ENCODE measurements at places on chromosomes 6 and 20.

- no peak for DNase-seq
Measured at GRCh38 chr6:36380166-36380565, 7.3 kb downstream of the ETV7 start.

DNA sequence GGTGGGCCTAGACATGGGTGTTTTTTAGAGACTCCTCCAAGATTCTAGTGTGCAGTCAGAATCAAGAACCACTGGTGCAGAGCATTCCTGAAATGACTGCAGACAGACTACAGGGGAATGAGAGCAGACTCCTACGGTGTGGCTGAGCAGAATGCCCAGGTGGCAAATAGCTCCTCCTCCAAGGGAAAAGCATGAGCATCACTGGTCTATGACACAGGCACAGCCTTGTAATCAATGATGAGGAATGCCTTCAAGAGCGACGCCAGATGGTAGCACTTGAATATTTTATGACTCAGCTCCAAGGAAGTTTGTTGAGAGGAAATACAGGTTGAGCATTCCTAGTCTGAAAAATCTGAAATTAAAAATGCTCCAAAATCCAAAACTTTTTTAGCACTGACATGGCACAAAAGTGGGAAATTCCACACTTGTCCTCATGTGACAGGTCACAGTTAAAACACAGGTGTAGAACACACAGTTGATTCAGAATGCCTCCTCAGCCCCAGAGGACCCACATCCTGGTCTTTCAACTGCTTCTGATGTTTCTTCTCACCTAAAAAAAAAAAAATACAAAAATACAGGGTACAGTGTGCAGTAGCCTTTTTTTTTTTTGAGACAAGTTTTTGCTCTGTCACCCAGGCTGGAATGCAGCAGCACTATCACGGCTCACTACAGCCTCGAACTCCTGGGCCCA lies 10.6 kb upstream of the FAM8A1 start:
- peak; percentile 49 for DNase-seq

GRCh38 chr20:19478320-19478895 lies 266.0 kb downstream of the SLC24A3 start:
- no peak for DNase-seq

DNA sequence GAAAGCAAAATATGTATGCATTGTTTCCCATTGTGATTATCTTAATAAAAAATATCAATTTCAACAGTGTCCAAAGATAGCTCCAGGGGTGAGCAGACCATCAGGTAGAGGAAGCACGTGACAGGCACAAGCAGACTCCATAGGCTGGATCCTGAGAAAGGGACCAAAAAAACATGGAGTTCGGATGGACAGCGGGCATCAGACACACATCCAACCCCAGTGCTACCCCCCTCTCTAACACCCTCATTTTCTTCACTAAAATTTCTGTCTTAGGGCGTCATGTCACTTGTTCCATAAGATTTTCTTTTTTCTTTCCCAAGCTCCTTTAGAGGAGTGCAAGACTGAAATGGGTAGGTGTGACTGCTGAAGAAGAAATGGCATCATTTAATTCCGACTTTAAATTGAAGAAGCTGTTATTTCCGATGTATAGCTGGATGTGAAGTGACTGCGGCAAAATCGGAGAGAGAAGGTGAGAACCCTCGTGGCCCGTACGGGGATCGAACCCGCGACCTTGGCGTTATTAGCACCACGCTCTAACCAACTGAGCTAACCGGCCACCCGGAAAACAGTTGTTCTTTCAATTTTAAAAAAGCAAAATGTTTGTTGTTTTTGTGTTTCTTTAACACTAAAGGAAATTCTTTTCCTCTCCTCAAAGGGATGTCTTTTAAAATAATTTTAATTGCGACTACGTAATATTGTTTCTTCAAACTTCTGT lies 10.3 kb upstream of the PRSS16 start:
- DNase-seq: peak; percentile 6

GRCh38 chr20:2386516-2387179 lies 5.9 kb downstream of the TGM6 start:
- DNase-seq: no peak

GRCh38 chr6:167073679-167074274 lies 49.1 kb upstream of the CCR6 start:
- no peak for DNase-seq

DNA sequence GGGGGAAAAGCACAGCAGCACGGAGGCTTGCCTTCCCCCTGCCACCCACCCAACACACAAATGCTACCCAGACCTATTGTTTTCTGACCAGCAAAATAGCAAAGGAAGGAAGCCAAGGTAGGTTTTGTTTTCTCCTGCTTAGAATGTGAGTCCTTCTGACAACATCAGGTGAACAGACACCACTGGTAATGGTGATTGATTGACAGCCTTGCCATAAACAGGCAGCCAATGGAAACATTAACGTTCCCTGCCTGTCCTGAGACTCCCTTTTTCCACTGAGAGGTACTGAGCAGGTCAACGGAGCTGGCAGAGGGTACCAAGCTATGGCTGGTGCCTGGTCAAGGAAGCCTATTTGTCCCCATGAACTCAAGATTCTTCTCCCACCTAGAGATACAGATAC lies 234.4 kb downstream of the ADGB start:
- DNase-seq: no peak

GRCh38 chr20:53921443-53921973 lies 148.9 kb downstream of the BCAS1 start:
- no peak for DNase-seq

DNA sequence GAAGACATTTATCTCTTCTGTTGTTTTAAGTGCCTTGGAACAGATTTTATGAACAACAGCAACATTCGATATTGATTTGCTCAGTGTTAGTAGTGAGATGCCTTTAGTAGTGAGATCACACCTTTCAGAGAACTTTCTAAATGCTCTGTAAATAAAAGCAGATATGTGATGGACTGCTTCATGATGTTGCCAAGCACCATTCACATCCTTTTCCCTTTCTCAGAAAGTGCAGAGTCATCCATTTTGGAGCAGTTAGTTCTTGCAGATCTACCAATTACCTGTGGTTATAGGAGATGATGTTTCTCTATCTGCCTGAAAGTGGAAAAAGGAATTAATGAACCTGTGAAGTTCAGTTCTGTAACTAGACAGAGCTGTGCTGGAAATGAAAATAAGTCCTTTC lies 27.0 kb downstream of the CBFA2T2 start:
- DNase-seq: no peak

GRCh38 chr6:38996676-38997075 lies 51.9 kb upstream of the GLP1R start:
- DNase-seq: no peak

DNA sequence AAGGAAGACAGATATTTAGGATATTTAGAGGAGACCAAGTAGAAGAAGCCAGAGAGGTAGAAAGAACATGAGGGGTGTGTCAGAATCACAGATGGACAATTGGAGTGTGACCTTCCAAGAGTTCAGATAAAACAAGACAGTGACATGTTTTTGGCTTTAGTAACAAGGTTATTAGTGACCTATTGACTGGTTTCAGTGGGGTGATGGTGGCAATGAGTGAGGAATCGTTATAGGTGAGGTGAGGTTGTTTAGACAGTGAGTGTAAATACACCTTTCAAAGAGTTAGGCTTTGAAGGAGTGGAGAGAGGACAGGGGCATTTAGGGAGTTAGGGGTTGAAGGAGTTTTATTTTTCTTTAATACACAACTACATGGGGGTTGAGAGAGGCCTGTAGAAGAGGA lies 3.2 kb downstream of the SNRNP48 start:
- DNase-seq: no peak

GRCh38 chr20:1296922-1297321 lies 30.8 kb downstream of the SNPH start:
- no peak for DNase-seq

DNA sequence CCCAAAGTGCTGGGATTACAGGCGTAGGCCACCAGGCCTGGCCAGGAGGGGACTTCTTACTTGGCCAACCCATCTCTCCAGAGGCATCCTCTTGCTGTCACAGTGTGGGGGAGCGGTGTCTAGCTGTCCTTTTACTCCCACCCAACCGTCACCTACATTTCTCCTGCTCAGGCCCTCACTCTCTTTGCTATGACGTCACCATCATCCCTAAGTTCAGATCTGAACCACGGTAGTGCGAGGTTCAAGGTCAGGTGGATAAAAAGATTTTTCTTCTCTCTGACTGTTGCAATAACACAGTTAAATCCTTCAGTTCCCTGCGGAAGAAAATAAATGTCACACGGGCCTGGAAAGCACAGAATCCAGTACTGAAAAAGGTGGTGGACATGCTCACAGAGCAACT lies 7.3 kb upstream of the RAET1L start:
- DNase-seq: no peak

DNA sequence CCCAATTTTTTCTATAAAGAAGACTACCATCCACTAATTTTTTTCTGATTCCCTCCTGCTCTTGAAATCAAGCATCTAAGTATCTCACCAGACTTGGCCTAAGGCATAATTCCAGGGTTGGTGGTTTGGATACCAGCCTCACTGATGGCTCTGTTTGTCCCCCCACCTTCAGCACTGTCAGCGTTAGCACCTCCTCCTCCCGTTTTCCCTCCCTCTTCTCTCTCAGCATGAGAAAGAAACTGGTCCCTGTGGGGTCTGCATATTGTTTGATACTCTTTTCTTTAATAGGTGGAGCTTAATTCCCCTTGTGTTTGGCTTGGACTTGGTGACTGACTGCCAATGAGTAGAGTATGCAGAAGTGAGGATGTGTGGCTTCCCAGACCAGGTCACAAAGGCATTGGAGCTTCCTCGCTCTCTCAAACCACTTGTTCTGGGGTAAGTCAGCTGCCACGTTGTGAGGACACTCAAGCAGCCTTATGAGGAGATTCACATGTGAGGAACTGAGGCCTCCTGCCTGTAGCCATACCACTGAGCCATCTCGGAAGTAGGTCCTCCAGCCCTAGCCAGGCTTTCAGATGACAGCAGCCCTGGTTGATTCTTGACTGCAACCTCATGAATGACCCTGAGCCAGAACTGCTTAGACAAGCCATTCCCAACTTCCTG lies 65.2 kb downstream of the RIOK1 start:
- DNase-seq: no peak

DNA sequence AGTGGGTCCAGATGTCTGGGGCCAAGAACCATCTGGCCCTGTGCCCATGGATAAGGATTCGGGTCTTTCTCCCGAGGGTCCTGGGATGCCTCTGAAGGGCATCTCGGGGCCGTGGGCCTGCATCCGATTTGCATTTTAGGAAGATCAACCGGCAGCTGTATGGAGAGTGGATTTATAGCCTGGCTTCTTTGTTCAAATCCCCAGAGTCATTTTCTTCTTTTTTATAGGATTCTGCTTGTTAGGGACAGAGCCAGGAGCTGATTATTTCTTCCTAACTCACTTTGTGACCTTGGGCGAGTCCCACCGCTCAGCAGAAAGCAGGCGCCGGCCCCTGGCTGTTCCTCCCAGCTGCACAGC lies 52.9 kb upstream of the APCDD1L start:
- no peak for DNase-seq

GRCh38 chr6:142313284-142313683 lies 11.5 kb downstream of the ADGRG6 start:
- no peak for DNase-seq

GRCh38 chr20:48760403-48760983 lies 67.3 kb downstream of the PREX1 start:
- peak; percentile 39 for DNase-seq

- no peak for DNase-seq
Measured at GRCh38 chr6:56448046-56448445, 194.6 kb downstream of the DST start.

Data from CD4-positive, alpha-beta T cell (primary cell).